ENCODE measurements at places on chromosomes 7 and 10.

DNA sequence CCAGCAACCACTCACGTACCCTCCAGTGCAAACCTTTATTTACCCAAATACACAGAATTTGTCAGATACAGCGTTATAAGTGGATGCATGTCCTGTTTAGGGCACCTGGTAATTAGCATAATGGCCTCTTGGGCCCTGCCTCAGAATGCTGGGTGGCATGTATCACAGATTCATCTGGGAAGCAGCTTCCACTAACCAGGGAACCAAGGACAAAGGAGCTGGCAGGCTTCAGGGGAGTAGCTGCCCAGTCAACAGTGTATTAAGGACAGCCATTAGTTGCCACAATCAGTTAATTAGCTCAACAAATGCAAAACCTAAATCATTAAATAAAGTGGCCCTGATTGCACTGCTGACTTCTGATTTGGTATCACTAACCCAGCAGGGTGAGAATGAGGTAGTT is 105.7 kb downstream of the RAPGEF5 start:
- DNase-seq = no peak

GRCh38 chr7:142311876-142312275 is 54.0 kb upstream of the PRSS58 start:
- DNase-seq = no peak

GRCh38 chr7:151088019-151088855 is 2.0 kb downstream of the AGAP3 start:
- DNase-seq = no peak

DNA sequence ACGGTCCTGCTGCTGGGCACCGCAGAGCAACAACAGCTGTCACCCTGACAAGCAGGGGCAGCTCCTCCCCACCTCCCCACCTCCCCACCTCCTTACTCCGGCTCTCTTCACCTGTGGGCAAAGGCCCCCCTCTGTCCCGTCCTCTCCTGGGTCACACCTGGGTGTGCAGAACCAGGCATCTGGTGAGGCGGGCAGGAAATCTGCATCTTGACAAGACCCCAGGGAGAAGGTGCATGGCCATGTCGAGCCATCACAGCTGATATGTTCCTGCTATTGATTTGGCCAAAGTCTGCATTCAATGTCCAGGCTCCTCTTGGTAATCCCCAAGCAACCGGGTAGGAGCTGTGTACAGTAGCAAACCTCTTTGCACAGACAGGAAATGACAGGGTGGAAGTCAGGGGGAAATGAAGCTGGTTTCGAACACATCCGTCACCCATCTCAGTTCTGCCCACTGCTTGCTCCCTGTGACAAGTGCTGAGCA is 554.2 kb downstream of the DNAJB6 start:
- DNase-seq = no peak
